Stimulated activated CD4-positive, alpha-beta T cell treated with anti-CD3 and anti-CD28 coated beads, Interleukin-12 subunit alpha, Interleukin-12 subunit beta, amount 100 ng/mL, for 24 hours (primary cell): ENCODE measurements at places on chromosomes 7 and 10.

DNA sequence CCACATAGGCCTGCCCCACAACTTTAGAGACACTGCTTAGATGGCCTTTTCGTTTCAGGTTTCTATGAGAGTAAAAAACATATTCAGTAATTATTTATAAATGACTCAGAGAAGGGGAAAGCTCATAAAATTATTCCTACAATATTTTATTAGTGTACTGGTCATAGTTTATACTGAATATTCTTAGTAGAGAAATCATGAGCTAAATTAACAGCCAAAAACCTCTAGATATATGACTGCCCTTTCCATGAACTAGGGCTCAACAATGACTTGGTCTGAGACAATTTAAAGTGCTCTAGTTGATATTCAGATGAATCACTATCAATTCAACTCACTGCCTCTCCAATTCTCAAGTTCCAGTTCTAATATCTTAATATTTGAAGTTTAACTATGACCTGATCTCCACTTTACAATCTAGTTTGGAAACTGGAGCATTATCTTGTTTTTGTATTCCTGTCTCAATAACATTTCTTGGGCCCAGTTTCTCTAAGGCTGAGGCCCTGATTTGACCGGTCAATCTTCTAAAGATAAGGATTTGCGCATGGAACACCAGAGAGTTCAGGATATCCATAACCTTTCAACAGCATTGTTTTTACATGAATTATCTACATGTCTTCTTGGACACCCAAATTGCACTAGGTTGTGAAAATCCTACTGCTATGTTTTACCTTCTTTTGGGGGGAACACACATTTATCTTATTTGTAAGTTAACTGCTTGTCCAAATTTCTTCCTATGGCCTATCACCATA, 141.6 kb downstream of the DGKB start:
- DNase-seq, result no peak

- DNase-seq, result no peak
Measured at GRCh38 chr7:78099715-78100394, 301.3 kb downstream of the PHTF2 start.

DNA sequence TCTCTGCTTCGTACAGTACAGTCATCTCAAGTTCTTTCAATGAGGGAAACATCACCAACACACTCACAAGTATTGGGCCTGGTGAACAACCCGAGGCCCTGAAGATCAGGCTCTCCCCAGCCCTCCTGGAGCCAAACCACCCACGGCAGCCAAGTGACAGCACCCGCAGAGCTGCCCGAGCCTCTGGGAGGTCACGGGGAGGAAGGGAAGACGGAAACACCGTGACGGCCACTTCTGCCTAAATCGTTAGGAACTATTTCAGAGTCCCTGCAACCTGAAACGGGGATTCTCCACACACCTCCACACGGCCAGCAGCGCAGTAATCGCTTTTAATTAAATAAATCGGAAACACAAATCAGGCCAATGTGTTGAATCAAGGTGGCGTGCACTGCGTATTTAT, 222.6 kb downstream of the MAD1L1 start:
- DNase-seq, result no peak

GRCh38 chr10:84588971-84589370, 260.6 kb downstream of the CCSER2 start:
- DNase-seq, result no peak

- DNase-seq, result no peak
Measured at GRCh38 chr10:129693382-129693781, 226.3 kb downstream of the MGMT start.

- DNase-seq, result no peak
Measured at GRCh38 chr7:12683678-12684585, 3.5 kb upstream of the ARL4A start.

DNA sequence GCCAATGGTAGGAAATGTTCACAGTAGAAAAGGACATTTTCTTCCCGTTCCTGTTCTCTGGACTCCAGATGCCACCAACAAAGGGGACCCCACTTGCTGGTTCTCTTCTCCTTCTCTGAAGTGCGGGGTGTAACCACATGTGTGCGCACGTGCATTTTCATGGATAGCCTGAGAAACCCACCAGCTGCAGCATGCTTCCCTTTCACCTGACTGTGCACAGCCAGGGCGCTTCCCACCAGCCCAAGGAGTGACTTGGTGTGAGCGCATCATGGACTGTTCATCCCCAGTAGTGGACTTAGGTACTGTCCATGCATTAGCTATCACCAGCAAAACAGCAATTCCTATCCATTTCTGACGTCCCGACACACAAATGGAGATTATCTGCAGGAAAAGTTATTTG, 29.6 kb upstream of the DPYSL4 start:
- no peak for DNase-seq

DNA sequence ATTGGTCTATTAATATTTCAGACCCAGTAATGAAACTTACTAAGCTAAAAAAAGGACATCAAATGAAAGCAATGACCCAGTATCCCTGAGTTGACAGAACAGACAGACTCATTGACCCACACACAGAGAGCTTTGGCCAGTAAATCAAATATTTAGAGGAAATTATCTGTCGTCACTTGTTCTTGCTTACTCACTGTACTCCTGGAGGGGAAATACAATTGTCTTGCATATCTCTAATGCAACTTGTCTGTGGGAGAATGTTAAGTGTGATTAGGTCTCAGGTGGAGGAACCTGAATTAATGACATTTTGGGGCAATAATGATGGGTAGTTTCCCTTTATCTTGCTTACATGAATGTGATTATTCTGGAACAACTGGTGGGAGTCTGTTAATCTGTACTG, 80.4 kb downstream of the CUBN start:
- DNase-seq, result no peak

DNA sequence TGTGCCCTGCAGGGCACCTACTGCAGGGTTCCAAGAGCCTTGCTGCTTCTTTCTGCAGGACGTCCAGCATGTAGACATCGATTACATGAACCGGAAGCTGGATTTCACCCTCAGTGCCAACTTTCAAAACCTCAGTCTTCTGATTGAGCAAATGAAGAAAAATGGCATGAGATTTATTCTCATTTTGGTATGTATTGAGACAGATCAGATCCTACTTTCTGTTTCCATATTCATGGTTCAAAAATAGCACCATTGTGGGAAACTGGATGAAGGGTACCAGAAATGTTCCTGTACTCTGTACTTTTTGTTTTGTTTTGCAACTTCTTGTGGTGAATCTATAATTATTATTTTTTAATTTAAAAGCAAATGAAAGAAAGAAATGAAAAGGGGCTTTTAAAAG, 64.1 kb downstream of the MGAM2 start:
- DNase-seq, result no peak

DNA sequence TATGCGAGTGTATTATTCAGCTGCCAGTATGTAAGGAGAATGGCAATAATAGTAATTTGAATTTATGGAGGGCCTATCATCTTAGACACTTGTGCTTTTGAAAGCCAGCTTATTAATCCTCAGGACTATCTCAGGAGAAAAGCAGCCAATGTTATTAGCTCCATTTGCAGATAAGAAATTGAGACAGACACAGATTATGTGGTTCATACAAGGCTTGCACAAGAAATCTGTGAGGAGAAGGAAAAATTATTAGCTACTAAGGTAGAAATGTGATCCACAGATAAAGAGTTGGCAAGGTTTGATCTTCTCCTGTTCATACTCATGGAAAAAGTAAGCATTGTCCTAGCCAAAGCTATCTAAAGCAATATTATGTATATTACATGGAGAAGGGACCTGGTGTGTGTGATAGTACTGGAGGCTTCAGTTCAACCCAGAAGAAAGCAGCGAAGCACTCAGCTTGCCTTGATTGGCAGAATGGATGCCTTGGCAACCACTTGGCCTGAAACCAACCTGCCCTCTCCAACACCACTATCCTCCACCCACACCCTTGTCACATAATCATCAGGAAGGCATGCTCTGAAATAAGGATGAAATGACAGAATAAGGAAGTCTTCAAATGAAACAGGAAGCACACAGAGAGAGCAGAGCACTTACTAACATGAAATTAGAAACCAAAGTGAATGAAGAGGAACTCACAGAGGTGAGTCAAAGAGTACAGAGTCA, 18.0 kb downstream of the MACC1 start:
- no peak for DNase-seq

DNA sequence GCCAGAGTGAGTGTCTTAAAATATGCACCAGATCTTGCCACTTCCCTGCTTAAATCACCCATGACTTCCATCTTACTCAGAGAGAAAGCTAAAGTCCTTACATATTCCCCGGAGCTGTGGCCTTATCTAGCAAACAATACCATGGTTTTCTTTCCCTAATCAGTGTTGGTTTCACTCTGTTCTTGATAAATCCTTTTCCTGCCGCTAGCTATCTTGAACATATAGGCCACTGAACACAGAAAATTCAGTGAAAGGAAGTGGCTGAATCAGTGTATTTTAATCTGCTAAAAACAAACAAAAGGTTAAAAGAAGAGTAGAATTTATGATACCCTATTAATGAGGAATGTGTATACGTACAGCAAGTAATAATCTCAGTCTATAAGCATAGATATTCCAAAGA, 42.0 kb upstream of the JAZF1 start:
- DNase-seq, result no peak

DNA sequence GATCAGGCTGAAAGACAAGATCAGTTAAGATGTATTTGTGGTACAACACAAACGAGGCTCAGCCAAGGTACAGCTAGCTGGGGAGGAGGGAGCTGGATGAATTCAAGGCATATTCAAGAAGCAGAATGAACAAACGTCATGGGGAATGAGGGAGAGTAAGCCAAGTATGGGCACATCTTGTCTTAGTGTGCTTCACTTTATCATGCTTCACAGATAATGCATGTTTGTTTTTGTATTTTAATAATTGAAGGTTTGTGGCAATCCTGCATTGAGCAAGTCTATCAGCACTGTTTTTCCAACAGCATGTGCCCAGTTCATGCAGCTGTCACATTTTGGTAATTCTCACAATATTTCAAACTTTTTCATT, 135.4 kb downstream of the HIBADH start:
- no peak for DNase-seq

- DNase-seq, result no peak
Measured at GRCh38 chr7:50370884-50371283, 66.4 kb downstream of the IKZF1 start.

DNA sequence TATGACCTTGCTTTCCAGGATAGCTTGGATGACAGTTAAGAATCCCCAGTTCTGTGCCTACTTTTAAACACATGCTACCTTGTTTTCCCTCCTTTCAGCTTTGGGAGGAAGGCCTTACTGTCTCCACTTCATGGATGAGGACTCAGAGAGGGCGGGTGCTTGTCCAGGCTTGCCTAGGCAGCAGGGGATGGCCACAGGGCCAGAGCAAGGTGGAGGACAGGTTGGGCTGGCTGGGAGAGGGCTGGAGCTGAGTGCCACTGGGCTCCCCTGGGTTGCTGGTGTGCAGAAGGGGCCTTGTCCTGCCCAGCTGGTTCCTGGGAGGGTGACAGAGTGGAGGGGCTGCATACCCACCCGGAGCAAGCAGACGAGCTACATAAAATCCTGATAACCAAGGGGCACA, 117.8 kb downstream of the GRK5 start:
- no peak for DNase-seq

DNA sequence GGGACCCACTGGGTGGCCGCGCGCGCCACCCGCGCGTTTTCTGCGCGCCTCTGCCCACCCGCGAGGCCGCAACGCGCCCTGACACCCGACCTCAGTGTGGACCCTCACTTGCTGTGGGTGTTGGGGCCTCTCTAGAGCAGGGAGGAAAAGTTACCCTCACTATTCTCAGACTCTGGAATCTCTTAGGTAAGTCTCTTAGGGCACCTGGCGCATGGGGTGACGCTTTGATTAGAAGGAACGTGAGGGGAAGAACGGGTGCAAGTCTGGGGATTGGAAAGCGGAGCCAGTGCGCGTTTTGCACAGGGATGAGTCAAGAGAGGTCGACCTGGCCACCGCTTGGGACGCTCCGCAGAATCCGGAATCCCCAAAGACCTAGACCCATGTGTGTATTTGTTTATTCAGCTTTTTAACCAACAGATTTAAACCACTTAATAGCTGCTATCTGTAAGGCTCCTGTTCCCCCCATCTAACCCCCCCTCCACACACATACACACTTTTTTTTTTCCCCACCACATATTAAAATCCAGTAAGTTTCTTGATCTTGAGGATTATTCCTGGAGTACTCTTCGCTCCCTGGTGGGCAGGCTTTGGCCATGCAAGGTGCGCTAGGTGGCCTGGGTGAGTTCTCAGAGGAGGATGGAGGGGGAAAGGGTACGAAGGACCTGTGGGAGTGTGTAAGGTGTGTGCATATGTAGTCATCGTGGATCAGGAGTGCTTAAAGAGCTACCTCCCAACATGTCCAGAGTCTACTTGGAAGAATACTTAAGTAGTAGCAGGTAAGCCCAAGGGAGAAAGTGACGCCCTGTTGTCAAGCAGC, 169.1 kb upstream of the PPP1R3A start:
- DNase-seq, result no peak

GRCh38 chr10:72875250-72876055, 18.1 kb upstream of the OIT3 start:
- DNase-seq, result no peak

GRCh38 chr10:132532179-132532578, 5.4 kb upstream of the INPP5A start:
- no peak for DNase-seq

- DNase-seq, result no peak
Measured at GRCh38 chr7:50069613-50070012, 23.4 kb downstream of the ZPBP start.

GRCh38 chr10:71746344-71747037, 26.8 kb downstream of the VSIR start:
- DNase-seq, result no peak

DNA sequence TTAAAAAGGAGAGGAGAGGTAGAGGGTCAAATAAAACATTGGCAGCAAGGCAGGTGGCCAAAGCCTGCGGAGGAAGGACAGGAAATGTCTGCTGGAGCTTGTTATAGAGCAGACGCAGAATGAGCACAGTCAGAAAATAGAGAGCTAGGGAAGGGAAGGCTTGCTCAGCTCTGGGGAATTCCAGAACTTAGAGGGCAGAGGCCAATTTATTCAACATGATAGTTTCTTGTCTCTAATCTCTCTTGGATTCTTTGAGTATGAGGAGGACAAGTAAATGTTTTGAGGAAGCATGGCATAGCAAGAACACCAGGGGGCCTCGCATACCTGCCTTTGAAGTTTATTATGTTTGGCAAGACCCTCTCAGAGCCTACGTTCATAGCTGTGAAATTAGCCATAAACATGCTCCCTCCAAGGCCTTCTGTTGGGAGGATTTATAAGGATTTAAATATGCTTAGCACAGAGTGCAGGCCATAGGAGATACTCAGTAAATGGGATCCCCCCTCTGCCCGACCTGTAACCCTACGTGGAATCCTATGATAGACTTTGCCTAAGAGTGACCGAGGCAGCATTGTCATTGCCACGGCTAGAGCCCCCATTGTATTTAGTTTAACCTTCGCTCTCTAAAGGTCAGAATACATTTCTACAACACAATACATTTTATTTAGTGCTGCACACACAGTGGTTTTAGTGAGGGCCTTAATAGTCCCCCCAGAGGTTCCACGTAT, 293.9 kb downstream of the CCDC3 start:
- no peak for DNase-seq
